Stimulated activated CD4-positive, alpha-beta T cell treated with anti-CD3 and anti-CD28 coated beads, Interleukin-4, amount 100 ng/mL, for 4 hours (primary cell): ENCODE measurements at places on chromosomes 12 and 14.

DNA sequence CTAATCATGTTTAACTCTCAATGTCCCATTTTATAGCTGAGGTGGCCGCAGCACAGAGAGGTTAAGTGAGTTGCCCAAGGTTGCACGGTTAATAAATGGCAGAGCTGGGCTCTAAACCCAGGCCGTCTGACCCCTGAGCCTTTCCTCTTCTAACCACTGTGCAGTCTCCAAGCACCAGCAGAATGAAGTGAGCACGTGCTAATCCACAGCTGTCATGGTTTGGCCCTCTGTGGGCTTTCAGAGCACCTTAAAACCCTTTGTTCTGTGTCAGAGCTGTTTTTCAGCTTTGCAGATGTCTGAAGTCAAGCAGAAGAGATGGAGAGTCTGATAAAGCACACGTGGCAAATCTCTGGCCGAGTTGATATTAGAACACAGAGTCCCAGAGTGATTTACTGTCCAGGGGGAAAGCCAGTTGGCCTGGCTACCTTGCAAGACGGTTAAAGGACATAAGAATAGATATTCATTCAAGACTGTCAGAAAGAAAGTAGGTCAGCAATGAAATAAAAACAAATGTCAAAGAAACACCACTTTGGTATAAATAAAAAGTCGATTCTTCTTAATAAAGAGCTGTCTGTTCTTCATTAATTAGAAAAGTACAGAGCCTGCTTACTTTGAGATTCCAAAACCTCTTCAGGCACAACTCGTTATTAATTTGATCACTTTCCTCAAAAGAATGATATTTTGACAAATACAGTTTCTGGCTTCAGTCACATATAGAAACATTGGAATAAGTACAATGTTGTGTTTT, 107.3 kb downstream of the CRADD start:
- no peak for DNase-seq

DNA sequence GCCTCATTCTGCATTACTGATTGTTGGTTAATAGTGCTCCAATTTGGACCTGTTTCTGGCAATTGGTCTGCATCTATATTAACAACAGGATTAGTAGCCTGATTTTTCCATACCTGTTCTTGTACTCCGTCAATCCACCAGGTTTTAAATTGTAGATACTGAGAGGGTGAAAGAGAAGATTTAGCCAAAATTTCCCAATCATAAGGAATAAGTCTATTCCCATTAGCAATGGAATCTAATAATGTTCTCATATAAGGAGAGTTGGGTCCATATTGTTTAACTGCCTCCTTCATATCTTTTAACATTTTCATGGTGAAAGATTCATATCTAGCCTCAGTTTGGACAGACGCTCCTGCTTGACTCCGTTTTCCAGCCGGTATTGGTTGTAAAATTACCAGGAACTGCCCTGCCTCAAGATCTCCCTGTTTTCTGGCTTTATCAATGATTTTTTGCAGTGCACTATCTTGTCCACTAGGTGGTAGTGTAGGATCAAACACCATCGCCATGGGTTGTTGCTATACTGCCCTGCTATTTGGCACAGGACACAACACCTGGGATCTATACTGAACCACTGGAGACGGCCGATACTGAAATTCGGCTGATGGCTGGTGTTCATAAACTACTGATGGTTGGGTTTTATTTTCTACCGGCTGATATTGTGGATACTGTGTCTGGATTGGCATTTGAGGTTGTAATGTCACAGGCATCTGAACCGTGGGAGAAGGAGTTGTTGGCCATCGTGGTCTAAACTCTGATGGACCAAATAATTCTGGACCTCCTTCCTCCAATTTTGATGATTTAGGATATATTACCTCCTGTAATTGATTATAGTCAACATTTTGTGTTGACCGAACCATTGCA, 25.2 kb downstream of the DHRS4L2 start:
- DNase-seq, result peak; percentile 42

- peak; percentile 32 for DNase-seq
These were observed at the start of gene ASPG for GRCh38 chr14:104085032-104085888. TSS of gene ASPG (plus strand) at chr14:104085700. CDS start at chr14:104085771, 71 bp downstream.

GRCh38 chr14:97873291-97873690, 1076.1 kb downstream of the VRK1 start:
- DNase-seq, result no peak

DNA sequence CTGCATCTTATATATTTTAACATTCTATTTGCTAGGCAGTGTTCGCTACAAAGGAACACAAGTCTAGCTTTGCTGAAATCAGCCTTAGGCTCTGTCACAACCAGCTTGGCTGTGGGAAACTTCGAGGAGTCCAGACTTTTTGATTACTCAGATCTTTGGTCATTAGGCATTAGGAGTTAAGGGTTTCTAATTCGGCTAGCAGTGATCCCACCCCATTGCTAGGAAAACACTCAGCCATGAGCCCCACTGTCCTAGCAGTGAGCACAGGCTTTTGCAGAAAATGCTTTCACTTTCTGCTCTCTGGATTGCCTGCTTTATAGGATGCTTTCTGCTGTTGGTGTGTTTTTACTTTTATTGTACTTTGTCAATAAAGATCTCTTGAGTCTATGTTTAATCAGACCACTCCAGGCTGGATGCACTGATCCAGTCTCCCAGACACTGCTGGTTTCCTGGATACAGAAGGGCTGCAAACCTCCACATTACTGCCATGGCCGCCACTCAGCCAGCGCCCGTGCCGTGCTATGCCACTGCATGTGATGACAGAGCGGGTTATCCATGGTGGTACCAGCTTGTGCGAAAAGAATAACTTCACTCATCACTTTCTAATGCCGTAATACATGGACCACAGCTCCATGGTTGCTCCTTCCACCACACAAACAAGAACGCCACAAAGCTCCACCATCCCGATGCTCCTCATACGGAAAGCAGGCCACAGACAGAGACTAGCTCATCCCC, 41.0 kb upstream of the PYGL start:
- DNase-seq, result no peak

DNA sequence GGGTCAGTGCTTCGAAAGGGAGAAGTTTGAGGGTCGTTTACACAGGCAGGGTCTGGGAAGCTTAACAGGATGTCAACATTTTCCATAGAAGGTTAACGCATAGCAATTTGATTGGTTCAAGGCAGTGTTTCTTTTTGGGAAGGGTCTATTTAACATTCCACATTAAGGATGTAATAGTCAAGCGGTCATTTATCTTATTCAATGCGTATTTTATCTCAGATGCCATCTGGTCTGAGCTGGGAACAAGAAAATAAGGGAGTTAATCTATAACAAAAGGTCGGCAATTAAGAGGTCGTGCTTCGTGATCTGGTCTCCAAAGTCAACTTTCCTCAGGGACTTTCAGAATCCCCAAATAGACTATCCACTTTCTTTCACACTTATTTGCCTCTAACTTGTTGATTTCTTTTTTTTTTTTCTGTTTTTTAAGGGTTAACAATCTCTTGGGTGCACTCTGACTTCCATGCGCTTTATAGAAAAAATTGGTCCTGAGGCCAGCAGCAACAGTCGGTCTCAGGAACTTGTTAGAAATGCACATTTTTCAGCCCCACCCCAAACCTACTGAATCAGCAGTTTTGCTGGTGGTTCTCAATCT, 550 bp upstream of the RESF1 start:
- no peak for DNase-seq

DNA sequence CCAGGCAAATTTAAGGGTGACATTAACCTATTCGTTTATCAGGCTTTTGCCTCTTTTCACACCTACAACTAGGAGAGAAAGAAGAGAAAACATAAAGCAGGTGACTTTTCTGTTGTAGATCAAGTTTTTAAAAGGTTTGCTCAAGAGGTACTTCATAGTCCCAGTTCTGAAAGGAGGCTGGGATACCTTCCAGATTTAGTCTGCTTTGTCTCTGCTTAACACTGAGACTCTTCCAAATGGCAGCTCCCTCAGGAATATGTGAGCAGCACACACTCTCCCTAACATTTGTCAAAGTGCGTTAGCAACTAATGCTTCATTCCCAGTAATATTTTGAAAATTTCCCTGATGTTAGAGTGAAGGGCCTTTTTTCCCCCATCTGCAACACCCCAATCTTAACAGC, 133.7 kb upstream of the RASSF8 start:
- DNase-seq, result no peak

- DNase-seq, result no peak
These were observed 12.9 kb downstream of the BRI3BP start for GRCh38 chr12:125006365-125006764.

GRCh38 chr14:69288011-69288771, 28.2 kb downstream of the GALNT16 start:
- no peak for DNase-seq

GRCh38 chr14:25887251-25887878, 710.5 kb downstream of the NOVA1 start:
- DNase-seq, result no peak

- DNase-seq, result peak; percentile 27
These were observed at the start of gene TC2N for GRCh38 chr14:91867316-91867988. TSS of gene TC2N (minus strand) at chr14:91867536. CDS start at chr14:91813769, 53,767 bp downstream.

- DNase-seq, result no peak
These were observed 6.7 kb upstream of the GPR132 start for GRCh38 chr14:105071942-105072341.

DNA sequence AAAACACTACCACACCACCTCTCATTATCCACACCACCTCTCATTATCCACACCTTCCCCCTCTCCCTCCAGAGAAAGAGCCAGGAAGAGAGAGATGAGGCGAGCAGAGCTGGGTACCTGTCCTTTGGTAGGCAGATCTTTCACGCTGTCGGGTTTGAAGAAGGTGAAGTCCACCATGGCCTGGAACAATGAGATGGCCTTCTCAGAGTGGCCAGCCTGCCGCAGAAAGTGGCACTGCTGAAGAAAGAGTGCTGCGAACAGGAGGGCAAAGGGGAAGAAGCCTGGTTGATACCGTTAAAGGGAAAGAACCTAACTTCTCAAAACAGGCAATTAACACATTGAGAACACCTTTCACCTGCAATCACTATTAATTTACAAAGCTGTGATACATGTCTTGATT, 30.6 kb downstream of the NRDE2 start:
- DNase-seq, result no peak

GRCh38 chr14:32914391-32914790, 24.3 kb upstream of the NPAS3 start:
- no peak for DNase-seq

- DNase-seq, result no peak
These were observed 348.5 kb downstream of the EGLN3 start for GRCh38 chr14:33602396-33602795.

DNA sequence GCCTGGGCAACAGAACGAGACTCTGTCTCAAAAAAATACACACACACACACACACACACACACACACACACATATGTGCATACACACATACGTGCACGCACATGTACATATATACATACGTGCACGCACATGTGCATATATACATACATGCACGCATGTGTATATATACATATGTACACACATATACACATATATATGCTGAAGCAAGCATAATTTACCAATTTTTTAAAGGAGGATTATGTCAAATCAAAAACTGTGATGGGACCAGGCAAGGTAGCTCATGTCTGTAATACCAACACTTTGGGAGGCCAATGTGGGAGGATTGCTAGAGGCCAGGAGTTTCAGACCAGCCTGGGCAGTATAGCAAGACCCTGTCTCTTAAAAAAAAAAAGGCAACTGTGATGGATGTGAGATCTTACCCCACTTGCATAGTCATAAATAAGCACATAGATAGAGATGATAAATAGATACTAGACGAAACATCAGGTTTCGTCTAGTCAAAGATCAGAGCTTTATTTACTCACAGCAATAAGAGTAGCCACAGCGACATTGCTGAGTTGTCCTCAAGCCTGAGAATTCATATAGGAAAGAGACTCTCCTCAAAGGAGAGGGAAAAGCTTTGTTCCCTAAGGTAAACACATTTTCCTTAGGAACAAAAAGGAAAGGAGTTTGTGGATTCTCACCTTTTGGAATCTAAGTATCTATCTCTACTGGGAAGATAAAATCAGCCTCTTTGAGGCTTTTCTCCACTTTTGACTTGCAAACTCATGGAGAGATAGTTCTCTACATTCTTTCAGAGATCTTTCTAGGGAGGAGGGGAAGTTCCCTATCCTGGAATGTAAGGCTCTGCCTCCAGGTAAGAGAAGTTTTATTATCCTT, 74.7 kb upstream of the AMN1 start:
- no peak for DNase-seq

DNA sequence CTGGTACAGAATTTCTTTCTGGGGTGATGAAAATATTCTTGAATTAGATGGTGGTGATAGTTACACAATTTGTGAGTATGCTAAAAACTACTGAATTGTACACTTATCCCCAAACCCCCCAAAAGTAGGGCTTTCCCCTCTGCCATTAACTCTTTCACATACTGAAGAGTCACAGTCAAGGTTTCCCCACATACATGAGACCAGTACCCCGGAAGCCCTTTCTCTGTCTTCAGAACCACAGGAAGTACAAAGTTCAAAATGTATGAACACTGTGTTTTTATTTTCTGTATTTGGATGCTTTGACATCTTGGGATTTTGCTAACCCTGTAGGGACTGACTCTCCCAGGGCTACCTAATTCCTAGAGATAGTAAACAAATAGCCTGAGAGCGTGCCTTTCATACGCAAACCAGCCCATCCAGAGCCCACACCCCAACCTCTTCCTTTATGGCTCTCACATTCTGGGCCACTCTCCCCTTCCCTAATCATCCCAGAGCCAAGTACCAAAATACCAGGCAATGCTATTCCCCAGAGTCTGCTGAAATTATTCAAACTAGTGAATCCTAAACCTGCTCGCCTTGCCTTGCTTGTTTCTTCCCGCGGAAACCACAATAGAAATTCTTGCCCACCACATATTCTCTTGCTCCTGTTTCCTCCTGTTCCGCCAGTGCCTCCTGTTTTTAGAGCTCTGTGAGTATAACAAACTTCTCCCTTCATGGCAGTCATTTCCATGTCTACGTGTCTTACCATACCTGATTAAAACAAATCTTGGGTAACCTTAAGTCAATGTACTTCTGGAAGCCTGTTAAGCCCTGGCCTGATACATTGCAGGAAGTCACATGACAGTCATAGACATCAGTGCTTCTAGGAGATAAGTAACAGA, 524.8 kb downstream of the FUT8 start:
- no peak for DNase-seq

- DNase-seq, result no peak
These were observed 29.1 kb upstream of the PZP start for GRCh38 chr12:9237286-9237685.

GRCh38 chr12:26872625-26873024, 39.6 kb upstream of the ITPR2 start:
- DNase-seq, result no peak

DNA sequence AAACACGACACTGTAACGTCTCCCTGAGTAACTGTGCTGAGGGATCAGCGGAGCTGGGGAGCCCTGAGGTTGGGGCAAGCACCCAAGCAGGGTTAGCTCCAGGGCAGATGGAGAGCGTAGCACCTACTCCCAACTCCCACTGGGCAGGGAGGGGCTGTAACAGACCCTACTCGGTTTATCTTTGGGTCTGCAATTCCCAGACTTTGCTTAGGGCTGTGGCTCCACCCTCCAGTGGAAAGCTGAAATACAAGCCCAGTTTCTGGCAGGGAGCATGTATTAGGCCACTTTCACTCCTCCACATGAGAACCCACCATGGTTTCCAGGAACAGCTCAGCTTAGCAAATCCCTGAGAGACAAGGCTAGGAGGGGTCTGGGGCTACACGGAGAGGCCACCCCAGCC, 17.3 kb upstream of the TC2N start:
- DNase-seq, result no peak
